ENCODE measurements at places on chromosomes 11 and 22.

DNA sequence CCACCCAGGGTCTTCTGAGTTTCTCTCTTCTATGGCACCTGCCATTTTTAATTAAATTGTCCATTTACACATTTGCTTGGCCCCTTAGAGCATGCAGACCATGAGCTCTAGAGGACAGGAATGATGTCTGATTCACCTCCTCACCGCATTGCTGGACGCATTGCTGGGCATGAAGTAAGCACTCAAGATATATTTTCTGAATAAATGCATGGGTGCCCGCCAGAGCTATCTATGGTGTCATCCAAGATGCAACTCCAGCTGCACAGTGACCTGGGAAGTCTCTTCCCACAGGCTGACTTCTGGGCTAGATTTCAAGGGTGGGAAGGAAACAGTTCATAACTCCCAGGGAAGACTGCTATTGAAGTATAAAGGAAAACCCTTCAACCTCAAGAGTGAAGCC lies 66.6 kb upstream of the ASPHD2 start:
- DNase-seq: no peak

DNA sequence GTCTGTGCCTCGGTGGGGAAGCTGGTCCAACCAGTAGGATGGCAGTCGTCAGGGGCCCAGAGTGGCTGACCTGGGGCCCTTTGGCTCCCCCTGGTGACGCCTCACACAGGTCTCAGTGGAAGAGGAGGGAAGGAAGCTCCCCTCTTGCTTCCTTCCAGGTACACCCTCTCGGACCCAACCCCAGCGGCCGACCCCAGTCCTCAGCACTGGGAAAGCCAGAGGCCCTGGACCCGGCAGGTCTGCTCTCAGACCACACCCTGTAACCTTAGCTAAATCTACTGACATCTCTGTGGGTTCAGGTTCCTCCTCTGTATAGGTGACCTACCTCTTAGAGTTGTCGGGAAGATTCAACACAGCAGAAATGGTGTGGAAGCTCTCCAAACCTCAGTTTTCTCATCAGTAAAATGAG lies 3.4 kb upstream of the SCUBE1 start:
- peak; percentile 81 for DNase-seq

GRCh38 chr11:111930472-111930871 lies 6.7 kb upstream of the DIXDC1 start:
- no peak for DNase-seq

DNA sequence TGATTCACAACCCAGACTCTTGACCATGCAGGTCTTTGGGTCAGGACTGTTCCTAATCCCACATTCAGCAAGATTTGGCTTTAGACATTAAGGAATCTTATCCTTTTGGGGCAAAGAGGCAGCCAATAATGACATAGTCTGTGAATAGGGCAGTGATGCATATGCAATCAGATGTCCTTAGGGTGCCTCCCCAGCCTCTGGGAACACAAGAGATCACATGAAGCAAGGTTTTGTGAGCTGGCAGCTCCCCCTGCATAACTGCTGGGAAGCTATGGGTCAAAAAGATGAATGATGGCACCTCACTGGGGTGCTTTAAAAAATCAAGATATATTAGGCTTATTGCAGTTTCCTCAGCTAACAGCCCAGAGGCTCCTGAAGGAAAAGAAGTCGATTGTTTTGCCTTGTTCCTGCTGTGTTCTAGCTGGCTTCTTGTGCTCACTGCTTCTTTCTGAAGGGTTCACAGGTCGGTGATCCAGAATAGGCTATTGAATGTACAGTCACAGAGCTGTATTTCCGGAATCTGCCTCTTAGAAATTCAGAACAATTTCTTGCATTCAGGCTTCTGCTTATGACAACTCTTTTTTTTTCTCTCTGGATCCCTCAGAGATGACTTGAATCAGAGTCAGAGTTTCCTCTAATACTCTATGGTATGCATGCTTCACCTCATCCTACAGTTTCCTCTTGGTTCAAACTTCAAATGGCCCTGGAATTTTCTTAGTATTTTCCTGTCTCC lies 31.7 kb downstream of the INSC start:
- no peak for DNase-seq

DNA sequence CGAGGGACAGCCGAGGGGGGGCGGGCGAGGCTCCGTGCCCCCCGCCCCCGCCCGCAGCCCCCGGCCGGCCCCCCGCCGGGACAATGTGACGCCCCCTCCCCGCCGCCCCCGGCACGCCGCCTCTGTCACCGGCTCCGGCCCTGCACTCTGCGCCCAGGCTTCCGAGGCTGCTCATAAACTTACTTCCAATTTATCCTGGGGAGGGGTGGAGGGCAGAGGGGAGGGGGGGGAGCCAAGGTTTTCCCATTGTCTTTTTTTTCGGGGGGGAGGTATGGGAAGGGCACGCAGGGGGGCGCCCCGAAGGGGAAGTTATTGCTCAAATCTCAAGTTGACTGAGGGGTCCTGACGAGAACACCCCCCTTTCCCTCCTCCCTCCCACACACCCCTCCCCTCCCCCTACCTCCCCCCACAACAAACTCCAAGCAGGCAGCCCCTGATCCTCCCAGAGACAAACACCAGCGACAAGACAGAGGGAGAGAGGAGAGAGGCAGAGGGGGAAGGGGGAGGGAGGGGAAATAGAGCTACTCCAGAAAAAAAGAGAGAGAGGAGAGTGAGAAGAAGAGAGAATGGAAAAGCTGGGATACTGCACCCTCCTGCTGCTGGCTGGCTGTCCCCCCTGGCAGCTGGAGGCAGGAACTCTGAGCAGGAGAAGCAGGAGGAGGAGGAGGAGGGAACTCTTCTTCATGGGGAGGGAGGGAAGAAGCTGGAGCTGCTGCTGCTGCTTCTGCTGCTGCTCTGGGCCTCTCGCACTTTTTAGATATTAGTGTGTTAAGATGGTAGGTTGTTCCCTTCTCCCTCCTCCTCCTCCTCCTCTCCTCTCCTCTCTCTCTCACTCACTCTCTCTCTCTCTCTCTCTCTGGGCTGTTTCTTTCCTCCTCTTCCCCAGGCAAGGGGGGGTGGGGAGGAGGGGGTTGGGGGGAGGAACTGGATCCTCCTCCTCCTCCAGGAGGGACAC lies 631 bp downstream of the PHF21A start:
- peak; percentile 57 for DNase-seq

- no peak for DNase-seq
Measured at GRCh38 chr11:123206791-123207434, 11.9 kb upstream of the CLMP start.

DNA sequence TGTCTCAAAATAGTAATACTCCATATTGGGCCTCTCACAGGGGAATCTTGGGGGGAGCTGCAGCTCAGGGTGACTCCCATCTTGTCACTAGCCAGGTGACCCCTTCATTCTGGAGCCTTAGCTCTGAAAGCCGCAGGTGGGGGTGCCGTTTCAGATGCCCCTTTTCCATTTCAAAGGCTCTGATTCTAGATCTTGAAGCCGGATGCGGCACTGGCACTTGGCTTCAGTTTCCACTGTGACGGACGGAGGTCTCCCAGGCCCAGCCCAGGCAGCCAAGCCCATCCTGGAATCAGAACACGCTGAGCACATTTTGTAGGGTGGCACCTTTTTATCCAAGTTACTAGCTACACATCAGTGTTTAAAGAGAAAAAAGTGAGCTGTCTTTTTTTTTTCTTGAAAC lies 6.4 kb downstream of the BIK start:
- no peak for DNase-seq

DNA sequence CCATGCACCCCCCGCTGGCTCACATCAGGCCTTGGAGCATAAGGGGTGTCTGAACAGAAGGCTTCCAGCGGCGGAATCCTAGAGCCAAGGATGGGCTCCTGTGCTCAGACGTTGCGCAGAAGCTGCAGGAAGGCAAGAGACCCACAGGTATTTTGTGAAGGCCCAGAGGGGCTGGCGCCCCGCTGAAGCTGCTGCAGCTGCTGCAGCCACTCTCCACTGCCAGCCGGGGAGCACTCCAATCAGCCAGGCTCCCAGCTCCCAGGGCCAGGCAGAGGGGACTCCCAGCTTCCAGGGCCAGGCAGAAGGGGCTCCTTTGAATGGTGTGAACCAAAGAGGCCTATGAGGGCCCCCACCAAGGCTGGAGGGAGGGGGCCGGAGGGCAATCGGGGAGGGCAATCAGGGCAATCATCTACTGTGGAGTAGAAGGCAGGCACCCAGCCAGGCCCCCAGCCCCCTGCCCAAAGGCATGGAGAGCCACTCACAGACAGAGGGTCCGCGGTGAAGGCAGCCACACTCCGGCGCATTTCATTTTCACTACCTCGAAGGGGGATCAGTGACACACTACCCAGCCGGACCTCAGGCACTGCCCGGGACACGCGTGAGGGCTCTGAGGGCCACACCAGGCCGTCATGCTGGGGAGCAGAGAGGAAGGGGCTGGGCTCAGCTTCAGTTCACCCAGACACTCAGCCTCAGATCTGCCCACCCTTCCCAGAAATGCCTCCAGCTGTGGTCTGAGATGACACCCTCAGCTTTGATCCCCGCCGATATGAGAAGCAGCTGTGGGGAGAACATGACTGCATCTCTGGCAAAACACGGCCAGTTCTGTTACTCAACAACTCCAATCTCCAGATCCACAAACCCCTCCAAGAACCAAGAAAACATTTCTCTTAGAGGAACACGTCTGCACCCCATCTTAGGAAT lies 11.6 kb upstream of the PDE2A start:
- no peak for DNase-seq
